ENCODE measurements at places on chromosomes 6 and 20.

DNA sequence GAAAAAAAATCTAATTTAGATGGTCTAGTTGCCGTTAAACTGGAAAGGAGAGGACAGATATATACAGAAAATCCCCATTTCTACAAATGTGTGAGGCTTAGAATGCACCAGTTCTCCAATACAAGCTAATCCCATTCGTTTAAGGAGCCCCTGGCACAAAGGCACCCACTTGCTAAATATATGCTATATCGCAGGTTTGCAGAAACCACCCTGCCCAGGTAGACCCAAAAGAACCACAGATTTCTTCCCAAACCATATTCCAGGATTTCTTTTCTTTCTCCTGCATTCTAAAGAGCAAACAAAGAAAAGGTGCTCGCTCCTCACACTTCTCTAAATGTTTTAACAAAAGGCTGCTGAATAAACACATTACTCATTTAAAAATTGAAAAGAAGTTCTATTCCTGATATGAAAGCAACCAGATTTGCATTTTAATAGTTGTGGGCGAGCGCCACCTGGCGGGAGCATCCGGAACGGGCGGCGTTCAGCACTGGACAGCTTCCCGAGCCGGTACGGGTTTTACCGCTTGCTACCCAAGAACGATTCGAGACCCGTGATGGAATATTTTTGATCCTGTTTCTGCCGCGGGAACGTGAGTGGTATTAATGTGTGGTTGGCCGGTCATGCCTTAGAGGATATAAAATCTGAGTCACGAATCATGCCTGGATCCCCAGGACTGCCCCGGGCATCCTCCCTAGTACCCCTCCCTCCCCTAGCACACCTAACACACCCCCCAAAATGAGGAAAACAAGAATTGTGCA, 2.1 kb downstream of the PTPRT start:
- DNase-seq: peak; percentile 52

DNA sequence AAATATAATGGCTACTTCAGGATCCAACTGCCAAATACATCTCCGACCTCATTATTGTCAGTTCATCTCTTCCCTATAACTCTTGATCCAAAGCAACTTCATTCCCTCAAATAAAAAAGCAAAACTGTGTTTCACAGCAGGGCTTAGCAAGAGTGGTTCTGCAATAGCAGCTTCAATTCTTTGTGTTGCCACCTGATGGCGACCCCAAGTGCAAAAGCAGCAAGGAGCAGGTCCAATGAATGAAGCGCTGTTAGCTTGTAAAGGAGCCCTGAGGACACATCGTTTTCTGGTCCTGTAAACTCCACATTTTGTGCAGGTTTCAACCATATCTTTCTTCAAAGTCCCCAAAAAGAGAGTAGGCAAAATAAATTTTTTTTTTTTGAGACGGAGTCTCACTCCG, 19.6 kb downstream of the RTN4IP1 start:
- peak; percentile 57 for DNase-seq

DNA sequence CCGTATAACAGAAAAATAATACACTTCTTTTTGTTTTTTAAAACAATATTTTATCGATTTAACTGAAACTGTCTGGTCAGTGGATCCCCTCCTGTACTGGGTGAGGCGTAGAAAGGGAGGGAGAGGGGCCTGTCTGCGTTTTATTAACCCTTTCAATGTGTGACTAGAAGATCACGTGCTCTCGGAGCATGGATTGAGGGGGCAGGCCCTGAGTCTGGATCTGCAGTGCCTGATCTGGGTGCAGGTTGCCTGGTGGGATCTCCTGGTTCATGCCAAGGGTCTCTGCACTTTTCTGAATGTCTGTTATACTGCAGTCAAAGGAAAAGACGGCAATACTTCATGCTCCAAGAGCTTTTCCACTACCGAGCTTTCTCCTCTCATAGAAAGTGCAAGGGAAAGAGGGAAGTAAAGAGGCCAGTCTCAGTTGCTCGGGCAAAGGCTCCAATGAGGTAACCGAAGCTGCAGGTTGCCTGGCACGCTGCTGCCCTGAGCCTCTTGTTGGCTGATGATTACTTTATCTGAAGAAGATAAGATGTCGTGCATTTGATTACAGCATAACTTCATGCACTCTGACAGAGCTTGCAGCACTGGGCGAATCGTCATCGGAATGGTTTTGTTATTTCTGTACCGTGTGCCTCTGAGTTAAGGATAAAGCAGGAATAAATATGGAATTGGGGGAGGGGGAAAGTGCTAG, 167.5 kb upstream of the PMEPA1 start:
- DNase-seq: no peak

DNA sequence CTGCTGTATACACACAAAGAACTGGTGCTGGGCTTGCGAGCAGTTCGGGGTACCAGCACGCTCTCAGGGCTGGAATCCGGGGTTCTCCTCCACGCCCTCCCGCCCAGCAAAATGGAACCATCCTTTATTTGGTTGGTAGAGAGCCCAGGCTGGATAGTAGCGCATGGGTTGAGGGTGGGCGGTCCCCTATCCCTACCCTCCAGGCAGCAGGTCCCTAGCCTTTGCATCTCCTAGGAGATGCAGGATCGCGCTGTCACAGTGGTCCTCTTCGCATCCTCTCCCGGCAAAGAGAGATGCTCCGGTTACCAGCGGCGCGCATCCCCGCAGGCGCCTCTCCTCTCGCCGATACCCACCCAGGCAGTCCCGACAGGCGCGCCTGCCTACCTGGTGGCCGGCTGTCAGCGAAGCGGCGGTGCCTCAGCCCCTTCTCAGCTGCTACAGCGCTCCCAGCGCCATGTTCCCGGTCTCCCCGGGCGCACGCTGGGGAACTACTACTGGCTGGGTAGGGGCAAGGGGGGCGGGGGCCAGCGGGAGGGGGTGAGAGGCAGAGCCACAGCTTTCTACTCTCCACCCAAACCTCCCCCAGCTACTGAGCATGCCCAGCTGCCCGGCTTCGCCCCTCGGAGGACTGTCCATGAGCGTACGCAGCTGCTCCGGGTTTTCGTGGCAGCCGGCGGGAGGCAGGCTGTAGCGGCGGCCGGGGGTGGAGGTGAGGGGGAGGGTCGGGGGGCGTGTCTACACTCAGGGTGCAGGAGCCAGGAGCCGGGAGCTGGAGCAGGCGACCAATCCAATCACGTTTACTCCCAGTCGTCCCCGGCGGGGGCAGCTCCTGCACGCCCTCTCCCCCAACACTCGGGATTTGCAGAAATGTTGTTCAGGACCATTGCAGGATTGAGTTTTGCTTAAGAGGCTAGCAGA, at the start of gene PAK5:
Gene PAK5 (minus strand): TSS at position 699 of the 918 bp plus-strand sequence. CDS start 194,748 bp downstream, outside the sequence.
- no peak for DNase-seq

DNA sequence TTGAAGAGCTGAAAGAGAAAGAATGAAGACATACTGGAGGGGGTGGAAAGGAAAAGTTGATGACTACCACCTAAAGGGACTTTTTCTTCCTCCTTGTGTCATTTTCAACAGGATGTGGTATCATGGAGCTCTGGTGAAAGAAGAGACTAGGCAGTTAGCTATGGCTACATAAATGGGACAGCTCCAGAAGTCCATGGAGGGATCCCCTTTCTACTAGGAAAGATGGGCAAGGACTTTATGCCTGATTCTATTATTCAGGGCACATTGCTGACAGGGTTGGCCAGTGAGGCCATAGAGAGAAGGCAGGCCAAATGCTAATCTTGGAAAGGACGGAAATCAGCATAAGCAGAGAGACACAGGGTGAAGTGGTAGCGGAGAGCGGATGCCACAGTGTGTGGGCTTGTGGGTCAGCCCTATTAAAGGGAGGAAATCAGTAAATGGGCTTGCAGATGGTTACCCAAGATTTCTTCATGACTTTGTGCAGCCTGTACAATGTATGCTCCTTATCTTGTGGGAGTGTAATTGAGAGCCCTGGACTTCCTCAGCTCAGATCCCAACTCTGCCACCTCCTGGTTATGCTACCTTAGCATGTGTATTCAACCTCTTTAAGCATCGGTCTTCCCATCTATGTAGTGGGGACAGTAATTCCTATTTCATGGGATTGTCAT, 77.4 kb upstream of the TMEM170B start:
- peak; percentile 75 for DNase-seq

DNA sequence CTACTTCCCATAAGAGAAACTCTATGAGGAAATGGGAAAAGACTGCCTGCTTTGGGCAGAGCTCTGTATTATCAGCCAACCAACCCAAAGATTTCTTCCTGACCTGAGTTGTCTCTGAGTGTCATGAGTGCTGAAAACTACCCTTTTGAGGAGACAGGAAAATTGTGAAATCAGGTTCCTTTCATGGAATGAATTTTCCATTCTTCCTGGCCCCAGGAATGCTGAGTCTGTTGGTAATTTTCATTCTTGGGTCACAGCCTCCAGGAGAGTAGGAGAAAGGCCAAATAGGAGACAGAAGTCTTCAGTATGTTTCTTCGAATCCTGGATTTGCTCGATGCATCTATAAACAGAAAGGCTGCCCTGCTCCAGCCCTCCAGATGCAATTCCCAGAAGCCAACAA, 53.6 kb downstream of the SCML4 start:
- DNase-seq: no peak

DNA sequence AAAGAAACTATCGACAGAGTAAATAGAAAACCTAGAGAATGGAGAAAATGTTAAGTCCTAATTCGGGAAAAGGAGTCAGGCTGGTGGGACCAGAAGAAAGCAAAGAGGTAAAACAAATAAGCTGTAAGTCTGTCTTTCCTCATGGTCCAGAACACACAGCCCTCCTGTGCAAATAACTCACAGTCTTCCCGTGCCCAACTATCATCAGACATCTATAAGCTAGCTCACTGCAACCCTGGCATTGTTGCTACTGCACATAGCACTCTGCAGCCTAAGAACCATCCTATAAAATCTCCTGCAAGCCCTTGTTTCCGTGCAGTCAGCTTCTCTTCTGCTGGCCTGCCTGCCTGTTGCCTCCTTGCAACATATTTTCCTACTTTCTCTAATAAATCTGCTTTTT, 17.4 kb downstream of the HLA-DRA start:
- DNase-seq: no peak

DNA sequence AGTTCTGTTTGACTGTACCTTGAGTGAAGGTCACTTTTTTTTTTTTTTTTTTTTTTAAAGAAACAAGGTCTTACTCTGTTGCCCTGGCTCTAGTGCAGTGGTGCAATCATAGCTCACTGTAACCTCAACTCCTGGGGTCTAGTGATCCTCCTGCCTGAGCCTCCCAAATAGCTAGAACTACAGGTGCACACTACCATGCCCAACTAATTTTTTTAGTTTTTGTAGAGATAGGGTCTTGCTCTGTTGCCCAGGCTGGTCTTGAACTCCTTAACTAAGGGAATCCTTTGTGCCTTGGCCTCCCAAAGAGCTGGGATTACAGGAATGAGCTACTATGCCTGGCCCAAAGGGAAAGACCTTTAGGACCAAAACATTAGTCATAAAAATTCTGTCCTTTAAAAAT, 413.7 kb downstream of the CDKAL1 start:
- no peak for DNase-seq

GRCh38 chr20:34544109-34544796, 14.3 kb upstream of the MAP1LC3A start:
- no peak for DNase-seq

GRCh38 chr6:113779656-113780055, 77.5 kb upstream of the MARCKS start:
- no peak for DNase-seq

DNA sequence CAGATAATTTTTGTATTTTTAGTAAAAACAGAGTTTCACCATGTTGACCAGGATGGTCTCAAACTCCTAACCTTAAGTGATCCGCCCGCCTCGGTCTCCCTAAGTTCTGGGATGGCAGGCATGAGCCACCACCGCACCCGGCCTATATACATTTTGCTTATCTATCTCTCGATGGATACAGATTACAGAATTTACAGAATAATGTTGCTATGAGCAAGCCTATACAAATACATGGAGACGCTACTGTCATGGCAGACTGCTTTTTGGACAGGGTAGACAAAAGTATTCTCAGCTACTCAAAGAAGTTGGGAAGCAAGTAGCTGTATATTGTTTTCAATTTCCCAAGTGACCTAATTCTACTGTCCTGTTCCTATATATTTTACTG, 1.6 kb downstream of the HSPA1L start:
- DNase-seq: no peak

DNA sequence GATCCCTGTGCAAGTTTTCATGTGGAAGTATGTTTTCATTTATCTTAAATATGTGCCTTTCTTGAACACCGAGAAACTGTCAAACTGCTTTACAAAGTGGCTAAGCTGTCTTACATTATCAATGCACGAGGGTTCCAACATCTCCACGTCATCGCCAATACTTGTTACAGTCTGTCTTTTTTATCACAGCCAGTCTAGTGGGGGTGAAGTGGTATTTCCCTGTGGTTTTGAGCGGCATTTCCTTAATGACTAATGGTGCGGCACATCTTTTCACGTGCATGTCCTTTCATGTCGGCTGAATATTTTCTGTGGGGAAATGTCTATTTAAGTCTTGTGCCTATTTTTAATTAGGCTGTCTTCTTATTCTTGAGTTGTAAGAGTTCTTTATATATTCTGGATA, 280.4 kb downstream of the FOXC1 start:
- no peak for DNase-seq

DNA sequence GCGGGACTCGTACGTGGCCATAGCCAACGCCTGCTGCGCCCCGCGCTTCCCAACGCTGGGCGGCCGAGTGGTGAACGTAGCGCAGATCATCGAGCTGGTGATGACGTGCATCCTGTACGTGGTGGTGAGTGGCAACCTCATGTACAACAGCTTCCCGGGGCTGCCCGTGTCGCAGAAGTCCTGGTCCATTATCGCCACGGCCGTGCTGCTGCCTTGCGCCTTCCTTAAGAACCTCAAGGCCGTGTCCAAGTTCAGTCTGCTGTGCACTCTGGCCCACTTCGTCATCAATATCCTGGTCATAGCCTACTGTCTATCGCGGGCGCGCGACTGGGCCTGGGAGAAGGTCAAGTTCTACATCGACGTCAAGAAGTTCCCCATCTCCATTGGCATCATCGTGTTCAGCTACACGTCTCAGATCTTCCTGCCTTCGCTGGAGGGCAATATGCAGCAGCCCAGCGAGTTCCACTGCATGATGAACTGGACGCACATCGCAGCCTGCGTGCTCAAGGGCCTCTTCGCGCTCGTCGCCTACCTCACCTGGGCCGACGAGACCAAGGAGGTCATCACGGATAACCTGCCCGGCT, 3.4 kb downstream of the SLC32A1 start:
- no peak for DNase-seq

DNA sequence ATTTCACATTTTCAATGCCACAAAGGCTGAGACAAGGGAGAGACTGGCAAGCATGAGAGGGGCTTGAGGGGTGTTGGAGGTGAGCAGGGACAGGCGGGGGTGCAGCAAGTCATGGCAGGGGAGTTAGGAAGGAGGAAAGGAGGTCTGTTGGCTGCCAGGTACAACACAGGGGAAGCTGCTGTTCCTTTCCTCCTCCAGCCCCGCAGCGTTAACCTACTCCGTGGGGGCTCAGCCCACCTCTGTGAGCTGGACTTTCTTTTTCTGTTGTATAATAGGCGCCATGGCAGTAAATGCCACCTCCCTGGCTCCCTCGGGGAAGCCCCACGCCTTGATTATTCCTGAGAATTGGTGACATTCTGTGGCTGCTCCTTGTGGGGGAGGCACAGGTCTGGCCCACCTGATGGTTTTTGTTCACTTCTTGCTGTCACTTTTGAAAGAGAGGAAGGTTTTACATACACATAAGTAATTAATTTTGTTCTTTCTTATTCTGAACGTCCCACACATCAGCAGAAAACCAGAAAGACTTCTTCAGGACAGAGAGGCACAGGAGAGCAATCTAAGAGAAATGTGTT, 293.2 kb downstream of the TSHZ2 start:
- DNase-seq: no peak
